Hematopoietic multipotent progenitor cell treated with erythropoietin and hydrocortisone succinate and interleukin-3 and kit ligand, for 4 days (in vitro differentiated cells): ENCODE measurements at places on chromosomes 3 and 15.

DNA sequence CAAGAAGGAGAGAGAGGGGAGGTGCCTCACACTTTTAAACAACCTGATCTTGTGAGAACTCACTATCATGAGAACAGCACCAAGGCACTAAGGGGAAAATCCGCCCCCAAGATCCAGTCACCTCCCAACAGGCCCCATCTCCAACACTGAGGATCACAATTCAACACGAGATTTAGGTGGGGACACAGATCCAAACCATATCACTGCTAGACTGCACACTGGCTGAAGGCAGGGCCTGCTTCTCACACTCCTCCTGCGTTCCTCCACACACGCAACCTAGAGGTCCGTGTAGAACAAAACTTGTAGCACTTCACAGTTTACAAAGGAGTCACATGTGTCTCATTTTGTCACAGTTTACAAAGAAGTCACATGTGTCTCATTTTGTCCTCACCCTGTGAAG, 97.8 kb downstream of the DAPK2 start:
- DNase-seq, result no peak

- no peak for DNase-seq
Measured at GRCh38 chr15:83665480-83665879, 11.6 kb downstream of the ADAMTSL3 start.

- peak; percentile 95 for DNase-seq
Measured at GRCh38 chr15:101255615-101256241, 3.9 kb upstream of the CHSY1 start.

- no peak for DNase-seq
Measured at GRCh38 chr3:86282106-86282787, 708.7 kb downstream of the VGLL3 start.

DNA sequence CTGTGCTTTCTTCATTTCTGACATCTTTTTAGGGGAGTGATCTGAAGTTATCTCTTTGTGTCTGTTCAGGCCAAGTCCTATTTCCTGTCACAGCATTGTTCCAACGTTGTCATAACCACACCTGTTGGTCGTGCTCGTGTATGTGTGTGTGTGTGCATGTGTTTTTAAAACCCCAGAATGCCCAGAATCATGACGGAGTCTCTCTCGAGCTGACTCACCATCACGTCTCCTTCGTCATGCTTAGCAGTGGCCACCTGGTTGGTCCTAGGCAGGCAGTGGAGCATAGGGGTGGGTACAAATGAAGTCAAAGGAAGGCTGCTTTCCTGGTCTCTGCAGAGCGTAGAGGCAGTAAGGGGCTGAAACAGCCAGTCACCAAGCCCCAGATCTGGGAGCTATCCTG, 126.8 kb upstream of the ABHD17C start:
- DNase-seq, result no peak

GRCh38 chr15:64619880-64620839, 155.2 kb downstream of the RBPMS2 start:
- DNase-seq, result no peak
